IPS-NIHi11 (cell line): ENCODE measurements at places on chromosomes 1 and 21.
A peak's percentile ranks its signal among the peaks of the same experiment; 100 is the strongest.

DNA sequence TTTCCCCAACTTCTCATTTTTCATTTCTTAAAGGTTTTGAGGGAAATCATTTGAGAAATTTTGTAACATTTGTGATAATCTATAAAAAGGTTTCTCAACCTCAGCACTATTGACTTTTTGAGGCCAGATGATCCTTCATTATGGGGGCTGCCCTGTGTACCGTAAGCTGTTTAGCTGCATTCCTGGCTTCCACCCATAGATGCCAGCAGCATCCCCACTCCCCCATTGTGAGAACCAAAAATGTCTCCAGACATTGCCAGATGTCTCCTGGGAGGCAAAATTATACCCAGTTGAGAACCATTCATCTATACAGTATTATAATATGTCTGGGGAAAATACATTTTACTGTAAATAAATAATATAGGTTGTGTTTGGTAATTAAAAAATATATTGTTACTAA is 146.0 kb downstream of the PBX1 start:
- DNase-seq, result no peak

DNA sequence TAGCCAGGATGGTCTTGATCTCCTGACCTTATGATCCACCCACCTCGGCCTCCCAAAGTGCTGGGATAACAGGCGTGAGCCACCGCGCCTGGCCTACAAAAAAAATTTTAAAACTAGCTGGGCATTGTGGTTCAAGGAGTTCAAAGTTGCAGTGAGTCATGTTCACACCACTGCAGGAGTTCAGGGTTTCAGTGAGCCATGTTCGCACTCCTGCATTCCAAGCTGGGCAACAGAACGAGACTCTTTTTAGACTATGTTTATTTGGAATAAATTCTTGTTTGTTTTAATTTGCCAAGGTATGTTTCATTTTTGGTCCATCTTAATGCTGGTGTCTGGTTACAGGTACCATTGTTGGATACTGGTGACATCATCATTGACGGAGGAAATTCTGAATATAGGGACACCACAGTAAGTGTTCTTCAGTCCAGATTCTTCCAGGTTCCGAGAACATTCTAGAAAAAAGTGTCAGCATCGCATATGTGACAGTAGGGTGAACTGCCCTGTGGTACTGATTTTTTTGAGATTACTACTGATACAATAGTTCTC is 3.9 kb downstream of the PGD start:
- no peak for DNase-seq

DNA sequence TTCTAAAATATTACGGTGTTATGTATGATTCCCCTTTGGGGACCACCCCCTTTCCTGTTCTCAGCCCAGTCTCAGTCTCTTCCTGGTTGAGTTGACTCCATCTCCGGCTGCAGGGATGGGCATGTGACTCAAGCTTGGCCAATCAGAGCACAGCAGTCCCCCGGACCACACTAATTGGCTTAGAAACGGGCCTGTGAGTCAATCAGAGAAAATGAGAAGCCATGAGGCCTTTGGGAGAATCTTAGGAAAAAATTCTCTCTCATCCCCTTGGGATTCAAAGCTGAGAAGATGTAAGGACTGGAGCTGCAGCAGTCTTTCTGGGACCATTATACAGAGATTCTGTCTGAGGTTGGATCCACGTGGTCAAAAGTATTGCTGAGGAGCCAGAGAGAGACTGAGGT is 10.7 kb upstream of the FHAD1 start:
- DNase-seq, result peak; percentile 62

- DNase-seq, result no peak
Observed at GRCh38 chr1:81391125-81391828, 409.5 kb upstream of the ADGRL2 start.

DNA sequence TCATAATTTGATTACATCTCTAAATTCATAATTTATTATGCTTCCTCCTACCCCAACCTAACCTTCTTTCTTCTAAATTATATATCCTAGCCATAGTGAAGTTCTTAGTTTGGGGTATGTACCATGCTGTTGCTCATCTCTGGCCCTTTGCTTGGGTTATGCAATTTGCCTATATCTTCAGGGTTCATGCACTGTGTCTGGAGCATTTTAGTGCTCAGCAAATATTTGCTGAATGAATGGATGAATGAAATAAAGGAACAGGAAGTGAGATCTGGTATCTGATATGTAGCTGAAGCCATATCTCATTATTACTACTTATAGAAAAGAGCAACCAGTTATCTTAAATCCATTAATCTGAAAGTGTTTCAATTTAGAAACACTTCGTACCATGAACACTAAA is 137.6 kb downstream of the GPATCH2 start:
- no peak for DNase-seq

DNA sequence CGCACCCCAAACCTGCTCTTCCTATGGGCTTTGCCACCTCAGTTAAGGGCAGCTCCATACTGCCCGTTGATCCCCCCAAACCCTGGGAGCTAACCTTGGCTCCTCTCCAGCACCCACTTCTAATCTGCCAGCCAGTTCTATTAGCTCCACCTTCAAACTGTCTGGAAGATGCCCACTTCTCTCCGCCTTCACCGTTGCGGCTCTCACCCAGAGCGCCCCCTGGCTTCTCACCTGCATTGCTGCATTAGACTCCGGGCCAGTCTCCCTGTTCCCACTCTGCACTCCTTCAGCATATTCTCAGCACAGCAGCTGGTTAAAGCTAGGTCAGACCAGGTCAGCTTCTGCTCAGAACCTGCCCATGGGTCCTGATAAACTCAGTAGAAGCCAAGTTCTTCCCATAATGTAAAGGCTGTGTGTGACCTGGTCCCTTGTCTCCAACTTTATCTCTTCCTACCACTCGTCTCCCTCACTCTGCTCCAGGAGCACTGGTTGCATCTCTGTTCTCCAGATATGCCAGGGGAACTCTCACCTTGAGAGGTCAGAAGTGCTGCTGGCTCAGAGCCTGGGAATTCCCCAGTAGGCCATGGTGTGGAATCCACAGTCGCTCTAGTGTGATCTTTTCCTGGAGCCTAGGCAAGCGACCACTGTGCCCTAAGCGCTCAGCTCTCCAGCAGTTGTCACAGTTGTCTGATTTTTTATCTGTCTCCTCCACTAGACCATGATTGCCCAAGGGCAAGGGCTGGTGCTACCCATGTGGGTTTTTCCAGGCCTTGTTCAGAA is 150.3 kb downstream of the HMGB4 start:
- DNase-seq, result peak; percentile 79

GRCh38 chr21:15688809-15689208 is 41.0 kb upstream of the USP25 start:
- no peak for DNase-seq

- DNase-seq, result no peak
Observed at GRCh38 chr21:45050345-45050796, 24.0 kb upstream of the ADARB1 start.

DNA sequence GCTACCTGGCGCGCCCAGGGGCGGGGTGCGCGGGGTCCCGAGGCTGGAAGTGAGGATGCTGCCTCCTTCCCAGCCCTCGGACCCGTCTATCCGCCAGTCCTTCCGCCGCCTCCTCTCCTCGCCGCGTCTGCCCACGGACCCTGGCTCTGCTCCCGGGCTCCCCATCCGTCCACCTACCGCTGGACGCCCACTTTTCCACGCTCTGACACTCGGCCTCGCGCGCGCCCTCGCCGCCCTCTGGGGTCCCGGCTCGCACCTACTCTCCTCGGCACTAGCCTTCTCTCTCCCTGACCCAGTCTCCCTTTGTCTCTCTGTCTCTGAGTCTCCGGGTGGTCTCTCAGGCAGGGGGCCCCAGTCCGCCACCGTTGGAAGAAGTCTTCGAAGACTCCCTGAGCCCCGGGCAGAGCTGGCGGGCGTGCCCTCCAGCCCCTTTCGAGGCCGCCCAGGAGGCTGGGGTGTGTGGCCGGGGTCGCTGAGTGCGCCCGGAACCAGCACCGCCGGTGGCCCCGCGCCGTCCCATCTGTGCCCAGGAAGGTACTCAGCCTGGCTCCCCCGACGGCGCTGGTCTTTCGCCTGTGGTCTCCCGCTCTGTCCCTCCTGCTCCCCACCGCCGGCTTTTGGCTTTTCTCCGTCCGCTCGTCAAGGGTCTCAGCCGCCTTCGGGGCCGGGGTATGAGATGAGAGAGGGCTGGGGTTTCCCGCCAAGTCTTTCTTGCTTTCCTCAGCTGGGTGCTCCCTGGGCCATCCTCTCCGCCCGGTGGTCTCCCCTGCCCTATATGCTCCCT is 610 bp downstream of the DRAXIN start:
- DNase-seq, result peak; percentile 36

DNA sequence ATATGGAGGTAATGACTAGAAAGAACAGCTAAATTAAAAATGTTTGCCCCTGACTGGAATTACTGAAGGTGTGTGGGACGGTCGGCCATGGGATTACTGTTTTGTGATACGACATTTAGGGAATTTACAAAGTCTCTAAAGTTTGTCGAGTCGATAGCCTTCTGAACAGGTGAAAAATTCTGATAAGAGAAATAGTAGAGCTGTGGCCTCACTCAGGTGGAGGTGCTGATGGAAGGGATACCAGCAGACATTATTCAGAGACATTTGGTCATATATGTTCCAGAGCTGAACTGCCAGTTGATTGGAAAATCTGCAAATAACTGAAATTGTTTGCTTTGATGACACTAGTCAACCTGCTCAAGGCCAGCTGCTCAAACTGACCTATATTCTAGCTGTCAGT is 71.1 kb downstream of the ADCY10 start:
- no peak for DNase-seq

DNA sequence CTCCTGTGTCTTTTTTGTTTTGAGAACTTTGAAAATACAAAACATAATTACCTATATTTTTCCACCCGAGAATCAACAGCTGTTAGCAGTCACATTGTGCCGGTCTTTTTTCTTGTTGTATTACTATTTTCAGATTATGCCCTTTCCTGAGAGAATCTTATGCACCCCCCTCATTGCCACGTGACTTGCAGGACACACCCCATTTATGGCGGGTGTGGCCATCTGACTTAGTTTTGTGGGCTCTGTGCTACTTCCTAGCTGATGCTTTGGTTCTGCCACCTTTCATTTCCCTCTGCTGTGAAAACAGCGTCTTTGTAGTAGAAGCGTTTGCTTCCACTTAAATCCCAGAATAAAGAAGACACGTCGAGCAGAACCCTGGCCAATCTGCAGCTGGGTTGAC is 82.8 kb upstream of the SOX13 start:
- no peak for DNase-seq
